ENCODE measurements at places on chromosomes 3 and 15.
A peak's percentile ranks its signal among the peaks of the same experiment; 100 is the strongest.

DNA sequence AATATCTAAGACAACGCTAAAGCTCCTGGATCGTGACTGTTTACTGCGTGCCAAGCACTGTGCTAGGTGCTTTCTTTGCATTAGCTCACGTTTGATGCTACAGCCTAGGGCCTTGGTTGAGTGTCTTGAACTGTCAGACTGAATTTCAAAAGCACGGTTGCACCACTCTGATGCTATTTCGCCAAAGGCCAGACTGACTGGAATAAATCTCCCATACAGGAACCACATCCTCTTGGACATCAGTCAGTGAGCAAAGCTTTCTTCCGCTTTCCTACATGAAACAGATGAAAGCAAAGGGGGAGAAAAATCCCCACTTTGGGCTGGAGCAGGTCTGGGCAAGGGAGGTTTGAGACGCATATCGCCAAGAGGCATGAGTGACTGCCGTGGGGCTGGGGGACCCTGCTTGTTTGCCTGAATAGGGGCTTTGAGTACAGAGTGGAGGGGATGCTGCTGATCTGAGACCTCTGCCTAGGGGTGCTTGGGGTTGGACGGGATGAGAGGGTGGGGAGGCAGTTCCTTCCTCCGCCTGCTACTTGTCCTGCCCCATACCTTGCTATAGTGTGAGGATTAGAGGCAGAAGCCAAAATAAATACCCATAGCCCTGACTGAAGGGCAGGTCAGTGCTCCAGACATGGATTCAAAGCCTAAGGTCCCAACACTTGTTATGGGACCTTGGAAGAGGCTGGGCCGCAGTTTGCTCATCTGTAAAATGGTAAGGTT lies 5.3 kb downstream of the FGD5 start:
- no peak for DNase-seq

DNA sequence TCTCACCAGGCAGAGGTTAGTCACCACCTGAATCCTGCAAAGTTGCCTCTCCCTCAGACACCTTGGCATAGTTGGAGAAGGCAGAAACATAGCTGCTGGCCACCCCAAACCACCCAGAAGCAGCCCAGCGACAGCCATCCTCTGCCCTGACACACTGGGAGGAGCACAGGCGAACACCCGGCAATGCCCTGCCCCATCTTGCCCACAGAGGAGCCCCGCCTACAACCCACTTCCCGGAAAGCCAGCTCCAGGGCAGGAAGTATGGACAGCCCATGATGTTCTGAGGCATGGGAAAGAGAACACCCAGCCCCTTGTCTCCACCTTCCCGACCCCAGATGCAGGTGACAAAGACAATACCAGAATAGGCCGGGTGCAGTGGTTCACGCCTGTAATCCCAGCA lies 12.6 kb upstream of the SHISA5 start:
- DNase-seq: no peak

GRCh38 chr3:158737976-158738615 lies 5.8 kb upstream of the RARRES1 start:
- DNase-seq: no peak

- DNase-seq: no peak
Measured at GRCh38 chr15:34470892-34471291, 33.3 kb upstream of the GOLGA8A start.

DNA sequence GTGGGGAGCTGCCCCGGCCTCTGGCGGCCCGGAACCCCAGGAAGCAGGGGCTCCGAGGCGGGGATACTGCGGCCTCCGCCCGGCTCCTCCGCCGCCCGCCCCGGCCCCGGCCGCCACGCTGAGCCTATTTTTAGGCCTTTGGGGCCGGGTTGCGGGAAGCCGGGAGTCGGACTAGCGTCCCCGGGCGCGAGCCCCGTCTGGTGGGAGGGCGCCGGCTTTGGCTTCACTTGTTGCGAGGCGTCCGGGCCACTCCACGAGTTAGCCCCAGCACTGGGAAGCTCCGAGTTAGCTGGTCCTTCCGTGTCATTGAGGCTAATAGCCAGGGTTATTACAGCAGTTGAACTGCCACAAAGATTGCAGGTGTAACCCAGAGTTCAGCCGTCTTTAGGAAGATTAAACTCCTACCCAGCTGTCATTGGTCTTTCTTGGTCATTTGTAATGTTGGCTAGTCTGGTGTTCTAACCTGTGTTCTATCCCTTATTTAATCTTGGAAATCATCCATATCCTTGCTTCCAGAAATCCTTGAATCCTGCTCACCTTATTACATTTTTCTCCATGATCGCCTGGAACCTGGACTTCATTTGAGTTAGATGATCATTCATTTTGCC lies 791 bp downstream of the GYG1 start:
- DNase-seq: peak; percentile 35

DNA sequence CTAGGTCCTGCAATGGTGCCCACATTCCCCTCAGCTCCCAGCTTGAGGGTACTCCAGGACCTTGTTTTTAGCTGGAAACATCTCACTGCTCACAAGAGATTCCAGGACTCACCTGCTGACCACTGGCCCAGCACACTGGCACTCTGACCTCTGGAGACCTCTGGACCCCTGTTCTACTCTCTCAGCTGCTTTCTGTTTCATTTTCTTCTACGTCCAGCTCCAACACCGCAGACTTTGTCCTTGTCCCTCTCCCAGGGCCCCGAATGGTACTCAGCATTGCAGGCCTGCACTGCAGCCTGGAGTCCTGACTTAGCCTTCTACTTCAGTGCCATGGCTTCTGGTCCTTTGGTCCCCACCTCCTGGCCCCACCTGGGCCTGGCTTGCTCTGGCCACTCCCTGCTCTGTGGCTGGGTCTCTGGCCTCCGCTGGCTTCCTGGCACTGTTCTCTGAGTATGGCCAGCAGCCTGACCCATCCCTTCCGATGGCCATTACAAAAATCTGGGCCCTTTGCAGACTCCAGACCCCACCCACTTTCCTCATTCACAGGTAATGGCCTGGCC lies 27.9 kb downstream of the KY start:
- DNase-seq: no peak

DNA sequence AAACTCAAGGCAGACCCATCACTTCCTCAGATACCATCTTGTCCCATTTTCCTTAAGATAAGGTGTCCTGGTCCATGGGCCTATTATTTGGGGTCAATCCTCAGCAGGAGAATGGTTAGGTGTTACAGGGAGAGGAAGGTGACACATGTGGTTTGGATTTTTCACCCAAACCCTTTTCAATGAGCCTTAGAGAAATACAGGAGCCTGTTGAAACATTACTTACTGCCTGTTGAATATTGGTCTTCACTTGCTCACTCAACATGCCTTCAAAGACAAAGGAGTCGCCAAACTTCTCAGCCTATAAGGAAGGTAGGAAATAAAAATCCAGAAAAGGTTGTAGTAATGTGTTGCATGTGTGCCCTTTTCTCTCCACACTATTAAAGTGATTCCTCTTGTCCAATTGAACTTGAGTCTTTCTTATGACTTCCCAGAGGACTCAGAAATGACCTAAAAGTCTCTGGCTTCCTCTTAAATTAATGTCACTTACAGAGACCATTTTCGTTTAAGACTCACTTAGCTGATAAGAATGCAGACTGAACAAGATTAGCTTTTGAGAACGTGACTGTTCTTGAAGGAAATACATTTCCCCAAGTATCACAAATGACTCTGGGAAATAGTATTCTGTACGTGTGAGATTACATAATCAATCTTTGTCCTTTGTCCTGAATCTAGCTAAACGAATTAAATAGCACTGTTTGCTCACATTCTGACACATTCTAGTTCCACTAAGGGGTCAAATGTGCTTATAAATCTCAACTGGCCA lies 17.8 kb downstream of the SUMF1 start:
- DNase-seq: no peak

DNA sequence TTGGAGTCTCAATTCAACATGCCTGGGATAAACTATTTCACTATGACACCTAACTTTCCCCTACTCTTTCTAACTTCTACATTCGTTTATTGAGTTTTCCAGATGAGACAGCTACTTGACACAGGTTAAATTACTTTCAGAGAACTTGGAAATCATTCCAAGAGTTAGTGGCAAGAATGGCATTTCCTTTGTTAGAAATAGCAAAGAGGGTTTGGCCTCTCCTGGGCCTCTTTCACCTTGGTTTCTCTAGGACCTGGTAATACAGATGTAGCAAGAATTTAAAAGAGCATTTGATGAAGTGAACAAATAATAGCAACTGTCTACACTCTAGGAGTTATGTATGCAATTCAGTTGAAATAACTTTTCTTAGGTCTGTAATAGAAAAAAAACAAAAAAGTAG lies 748.9 kb downstream of the MECOM start:
- no peak for DNase-seq

GRCh38 chr15:74621546-74621920 lies 5.9 kb downstream of the CLK3 start:
- no peak for DNase-seq

DNA sequence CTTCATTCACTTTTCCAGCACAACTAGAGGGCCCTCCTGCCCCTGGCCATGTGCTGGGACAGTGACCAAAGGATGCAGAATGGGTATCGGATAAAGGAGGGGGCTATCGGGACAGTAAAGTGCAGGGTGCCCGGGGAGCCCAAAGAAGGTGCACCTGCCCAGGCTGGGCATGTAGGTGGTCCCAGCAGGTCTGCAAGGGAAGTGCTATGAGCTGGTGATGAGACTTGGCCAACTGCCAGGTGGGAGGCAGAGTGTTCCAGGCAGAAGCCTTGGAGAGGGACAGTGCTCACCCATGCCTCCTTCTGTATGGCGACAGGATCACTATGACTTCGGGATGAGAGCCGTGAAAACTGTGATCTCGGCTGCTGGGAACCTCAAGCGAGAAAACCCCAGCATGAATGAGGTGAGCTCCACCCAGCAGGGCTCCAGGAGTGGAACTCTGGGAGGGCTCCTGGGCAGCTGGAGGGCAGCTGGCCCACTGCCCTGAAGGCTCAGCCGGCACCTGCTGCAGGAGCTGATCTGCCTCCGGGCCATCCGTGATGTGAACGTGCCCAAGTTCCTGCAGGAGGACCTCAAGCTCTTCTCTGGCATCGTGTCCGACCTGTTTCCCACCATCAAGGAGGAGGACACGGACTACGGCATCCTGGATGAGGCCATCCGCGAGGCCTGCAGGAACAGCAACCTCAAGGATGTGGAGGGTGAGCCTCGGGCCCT lies 48.4 kb downstream of the DNAH1 start:
- DNase-seq: no peak

GRCh38 chr3:130700541-130700940 lies 46.1 kb downstream of the PIK3R4 start:
- DNase-seq: no peak

- no peak for DNase-seq
Measured at GRCh38 chr15:49155834-49156627, 632 bp upstream of the COPS2 start.

GRCh38 chr3:116306149-116306548 lies 139.1 kb downstream of the LSAMP start:
- DNase-seq: no peak

DNA sequence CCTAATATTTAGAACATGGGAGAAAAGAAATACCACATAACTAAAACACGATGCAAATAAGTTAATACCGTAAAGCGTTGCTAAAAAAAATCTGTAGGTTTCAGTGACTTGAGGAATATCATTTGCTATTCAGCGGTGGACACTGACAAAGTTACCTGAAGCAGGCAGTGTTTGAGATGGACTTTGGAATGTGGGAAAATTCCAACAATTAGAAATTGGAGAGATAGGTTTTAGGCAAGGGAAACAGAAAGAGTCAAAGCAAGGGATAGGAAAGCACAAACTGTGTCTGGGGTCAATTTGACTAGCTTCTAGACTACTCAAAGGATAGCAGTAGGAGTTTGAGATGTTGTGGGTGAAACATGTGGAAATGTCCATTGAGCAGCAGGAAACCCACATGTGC lies 173.0 kb downstream of the TIGIT start:
- no peak for DNase-seq

DNA sequence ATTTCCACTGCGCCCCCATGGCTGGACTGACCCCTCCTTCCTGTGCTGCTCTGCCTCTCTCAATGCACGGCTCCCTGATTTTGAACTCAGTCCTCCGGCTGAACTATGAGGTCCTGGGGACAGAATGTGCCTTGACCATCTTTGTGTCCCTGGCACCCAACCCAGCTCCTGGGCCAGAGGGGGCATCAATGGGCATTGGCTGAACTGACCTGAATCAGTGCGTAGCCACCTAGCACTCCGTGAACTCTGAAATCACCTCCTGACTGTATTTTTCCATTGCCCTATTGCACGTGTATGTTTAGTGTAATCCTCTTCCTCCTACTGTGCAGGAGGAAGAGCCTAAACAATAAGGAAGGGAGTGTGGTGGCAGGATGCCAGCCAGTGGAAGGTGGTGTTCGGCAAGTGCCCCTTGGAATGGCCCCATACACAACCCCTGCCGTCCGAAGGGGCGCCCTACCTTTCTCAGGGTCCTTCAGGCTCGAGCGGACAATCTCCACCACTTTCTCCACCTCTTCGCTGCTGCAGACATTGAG lies 33.5 kb downstream of the BDH1 start:
- DNase-seq: no peak

DNA sequence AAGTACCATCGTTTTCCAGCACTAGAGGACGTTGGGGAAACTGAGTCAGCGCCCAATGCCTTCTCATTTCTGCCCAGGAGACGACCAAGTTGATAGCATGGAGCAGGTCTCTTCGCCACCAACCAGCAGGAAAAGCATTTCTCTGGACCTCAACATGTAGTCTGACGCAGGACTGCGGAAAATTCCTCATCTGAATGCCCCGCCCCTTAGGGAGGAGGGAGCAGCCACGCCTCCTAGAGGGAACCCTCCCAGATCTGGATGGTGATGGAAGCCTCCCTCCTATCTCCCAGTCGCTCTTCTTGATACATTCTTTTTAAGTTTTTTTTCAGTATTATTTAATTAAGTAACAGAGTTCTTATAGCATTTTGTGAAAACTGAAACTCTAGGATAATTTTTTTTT lies 17.4 kb upstream of the MINDY4B start:
- no peak for DNase-seq

DNA sequence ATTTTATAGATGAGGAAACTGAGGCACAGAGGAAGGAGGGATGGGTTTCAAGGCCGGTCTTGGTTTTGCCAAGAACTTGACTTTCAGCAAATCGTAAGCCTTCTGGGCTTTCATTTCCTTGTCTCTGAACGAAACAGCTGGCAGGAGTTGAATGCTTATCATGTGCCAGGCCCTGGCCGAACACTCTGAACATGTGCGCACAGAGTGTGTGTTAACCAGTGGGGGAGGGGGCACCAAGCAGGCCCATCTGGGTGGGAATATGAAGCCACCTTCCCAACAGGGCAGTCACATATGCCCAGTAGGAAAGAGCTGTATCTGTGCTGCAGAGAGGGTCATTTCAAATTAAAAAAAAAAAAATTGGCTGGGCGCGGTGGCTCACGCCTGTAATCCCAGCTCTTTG lies 29.3 kb downstream of the ZNF710 start:
- DNase-seq: no peak
